Activated CD4-positive, CD25-positive, alpha-beta regulatory T cell treated with anti-CD3 and anti-CD28 coated beads, Interleukin-2, amount 50 U/mL, for 16 hours (primary cell): ENCODE measurements at places on chromosomes 7 and 10.

DNA sequence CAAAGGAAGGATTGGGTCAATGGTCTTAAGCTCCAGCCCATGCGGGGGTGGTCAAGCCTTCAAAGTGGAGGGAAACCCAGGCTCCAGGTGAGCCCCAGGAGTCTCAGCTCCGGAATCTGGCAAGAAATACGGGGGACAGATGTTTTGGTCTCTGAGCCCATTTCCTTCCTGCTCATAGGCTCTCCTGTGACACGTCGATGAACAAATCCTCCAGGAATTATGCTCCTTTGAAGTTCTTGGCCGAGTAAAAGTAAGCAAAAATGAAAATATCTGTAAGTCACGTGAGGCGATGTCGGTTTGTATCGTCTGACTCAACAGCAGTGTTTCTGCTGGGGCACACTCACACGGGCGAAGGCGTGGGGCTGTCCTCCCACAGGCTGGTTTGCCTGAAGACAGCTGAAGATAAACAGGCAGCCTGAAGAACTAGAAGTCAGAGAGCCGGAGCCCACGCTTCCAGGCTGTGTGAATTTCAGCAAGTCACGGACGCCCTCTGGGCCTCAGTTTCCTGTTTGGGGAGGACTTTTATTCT is 52.6 kb upstream of the SMNDC1 start:
- peak; percentile 42 for DNase-seq

GRCh38 chr10:83516788-83517187 is 622.5 kb upstream of the GHITM start:
- no peak for DNase-seq

- DNase-seq, result no peak
These were observed 464 bp downstream of the KIAA1217 start for GRCh38 chr10:24209432-24209771.

DNA sequence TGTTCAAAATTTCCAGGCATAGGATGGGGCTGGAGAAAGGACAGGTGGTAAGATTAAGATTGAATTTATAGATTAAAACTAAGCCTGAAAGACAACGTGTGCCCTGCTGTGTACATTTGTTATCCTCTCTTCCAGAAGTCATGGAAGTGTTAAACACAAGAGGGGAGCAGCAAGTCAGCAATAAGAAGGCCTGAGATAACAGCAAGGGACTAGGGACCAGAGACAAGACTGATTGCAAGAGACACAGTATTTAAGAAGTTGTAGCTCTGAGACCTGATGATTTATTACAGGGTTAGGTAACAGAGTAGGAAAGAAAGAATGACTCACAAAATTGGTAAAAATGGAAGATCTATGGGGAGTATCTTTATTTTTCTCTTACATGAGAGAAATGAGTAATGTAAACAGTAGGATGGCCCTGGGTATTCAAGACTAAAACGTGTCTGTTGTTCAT is 55.7 kb upstream of the COL1A2 start:
- DNase-seq, result no peak

DNA sequence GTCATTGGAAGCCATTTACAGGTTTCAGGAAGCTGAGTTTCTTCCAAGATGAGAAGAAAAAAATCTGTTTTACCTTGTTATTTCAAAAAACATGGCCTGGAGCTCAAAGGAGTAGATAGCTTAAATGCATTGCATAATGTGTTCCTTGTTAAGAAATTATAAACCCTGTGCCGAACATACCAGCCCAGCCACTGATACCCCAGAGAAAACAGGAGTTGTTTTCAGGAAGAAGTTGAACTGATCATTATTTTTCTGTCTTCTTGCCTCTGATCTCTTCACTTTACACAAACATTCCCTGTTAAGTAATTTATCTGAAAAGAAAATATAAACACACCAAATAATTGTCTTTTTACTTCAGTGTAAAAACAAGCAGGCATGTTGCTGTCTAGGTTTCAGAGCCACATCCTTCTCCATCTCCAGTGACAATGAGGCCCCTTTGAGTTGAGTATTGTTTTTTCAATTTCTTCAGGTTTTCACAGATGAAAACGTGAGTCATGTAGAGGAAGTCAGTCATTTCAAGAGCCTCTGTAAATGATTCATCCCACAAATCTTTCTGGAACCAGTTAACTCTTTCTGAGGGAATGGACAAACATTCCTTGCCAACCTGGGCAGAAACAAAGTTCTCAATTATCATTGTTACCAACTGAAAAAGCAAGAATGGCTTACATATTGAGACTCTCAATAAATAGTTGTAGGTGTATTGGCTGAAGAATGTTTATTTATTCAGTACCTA is 244.2 kb downstream of the IPMK start:
- no peak for DNase-seq

DNA sequence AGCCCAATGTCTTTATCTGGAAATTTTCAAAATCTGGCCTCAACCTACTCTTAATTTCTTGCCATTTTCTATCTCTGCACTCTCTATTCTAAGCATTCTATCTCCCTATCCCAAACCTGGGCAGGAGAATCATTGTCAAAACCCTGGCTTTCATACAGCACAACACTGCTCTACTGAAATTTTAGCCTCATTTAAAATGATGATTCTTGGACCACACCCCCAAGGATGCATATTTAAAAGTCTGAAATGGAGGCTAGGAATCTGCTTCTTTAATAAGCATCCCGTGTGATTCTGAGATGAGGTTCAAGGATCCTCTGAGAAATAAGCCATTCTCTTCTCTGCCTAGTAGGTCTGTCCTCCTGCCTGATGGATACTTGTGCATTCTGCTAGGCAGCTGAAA is 50.8 kb upstream of the EGR2 start:
- DNase-seq, result no peak

DNA sequence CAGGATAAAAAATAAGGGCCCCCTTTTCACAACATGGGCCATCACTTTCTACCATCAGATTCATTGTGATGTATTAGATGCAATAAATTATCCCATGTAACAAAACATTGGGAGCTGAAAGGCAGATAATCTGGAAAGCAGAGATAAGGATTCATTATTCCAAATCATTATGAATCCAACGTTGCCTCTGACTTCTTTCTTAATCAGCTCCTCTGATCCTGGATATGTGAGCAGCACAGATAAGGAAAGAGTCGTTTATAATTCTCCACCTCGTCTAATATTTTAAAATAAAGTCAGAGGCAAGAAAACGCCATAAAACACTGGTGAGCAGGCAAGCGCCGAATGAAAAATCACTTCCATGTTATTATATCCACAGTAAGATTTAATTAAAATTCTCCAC is 13.8 kb upstream of the GATA3 start:
- DNase-seq, result no peak

DNA sequence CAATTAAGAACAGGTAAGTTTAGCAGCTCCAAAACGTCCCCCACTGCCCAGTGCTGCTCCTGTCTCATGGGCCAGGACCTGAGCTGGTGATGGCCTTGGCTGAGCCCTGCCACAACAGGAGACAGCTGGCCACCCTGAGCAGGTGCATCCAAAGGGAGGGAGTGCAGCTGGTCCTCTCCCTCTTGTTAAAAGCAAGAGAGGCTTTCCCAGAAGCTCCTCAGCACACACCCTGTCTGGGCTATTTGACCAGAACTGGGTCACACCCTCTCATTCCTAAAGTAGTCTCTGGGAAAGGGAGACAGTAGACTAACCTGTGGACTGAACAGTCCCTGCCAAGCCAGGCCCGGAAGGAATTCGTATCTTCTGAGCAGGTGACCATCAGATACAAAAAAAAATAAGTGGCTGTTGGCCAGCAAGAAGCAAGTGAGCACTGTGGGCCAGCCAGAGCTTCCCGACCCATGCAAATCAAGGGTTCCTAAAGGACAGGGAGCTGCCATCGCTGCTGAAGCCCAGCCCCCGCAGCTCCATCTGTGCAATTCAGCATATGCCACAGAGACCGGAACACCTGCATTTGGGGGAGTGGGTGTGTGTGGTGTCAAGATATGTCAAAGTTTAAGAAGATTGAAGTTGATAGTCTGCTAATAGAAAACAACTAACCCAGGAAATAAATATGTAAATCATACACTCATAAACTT is 2.1 kb upstream of the TMEM72 start:
- DNase-seq, result no peak

- peak; percentile 46 for DNase-seq
These were observed 33.1 kb upstream of the CROT start for GRCh38 chr7:87312215-87312865.

DNA sequence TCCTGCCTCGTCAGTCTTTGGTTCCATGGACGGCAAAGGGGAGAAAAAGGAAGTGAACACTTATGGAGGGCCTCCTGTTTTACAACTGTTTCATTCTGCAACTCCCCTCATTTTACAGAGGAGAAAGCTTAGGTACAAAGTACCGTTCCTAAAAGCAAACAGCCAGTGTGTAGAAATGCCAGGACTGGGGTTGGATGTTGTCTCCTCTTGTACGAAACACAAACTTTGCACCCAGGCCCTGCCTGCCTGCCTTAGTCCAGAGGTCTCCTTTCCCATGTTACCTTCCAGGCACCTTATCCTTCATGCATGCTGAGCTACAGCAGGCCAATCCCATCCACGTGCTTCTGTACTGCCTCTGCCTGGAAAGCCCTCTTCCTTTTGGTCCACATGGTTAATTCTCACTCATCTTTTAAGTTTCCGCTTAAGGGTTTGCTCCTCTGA is 86.0 kb downstream of the ICA1 start:
- DNase-seq, result no peak

- DNase-seq, result no peak
These were observed 128.6 kb upstream of the SLC26A5 start for GRCh38 chr7:103574576-103574975.
